ENCODE measurements at places on chromosomes 6 and 20.

- DNase-seq, result no peak
These were observed 28.4 kb upstream of the FRMD1 start for GRCh38 chr6:168107191-168107983.

DNA sequence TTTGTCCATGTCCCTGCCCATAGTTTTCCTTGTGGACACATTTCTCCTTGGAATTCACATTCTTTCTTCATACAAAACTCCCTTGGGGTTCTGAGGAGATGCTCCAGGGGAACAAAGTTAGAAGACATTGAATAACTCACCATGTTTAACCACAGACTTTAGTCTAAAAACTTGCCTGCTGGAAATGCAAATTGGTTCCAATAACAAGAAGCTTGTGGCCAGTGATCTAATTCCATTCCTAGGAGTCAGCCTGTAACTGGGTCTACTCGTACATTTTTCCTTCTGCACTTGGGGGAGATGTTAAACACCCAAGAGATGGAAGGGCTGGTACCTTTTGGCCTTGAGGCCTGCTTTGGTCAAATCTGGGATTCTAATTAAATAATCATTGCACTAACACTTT lies 60.2 kb downstream of the SCML4 start:
- DNase-seq, result no peak

GRCh38 chr6:97819710-97820109 lies 536.7 kb upstream of the MMS22L start:
- DNase-seq, result no peak

DNA sequence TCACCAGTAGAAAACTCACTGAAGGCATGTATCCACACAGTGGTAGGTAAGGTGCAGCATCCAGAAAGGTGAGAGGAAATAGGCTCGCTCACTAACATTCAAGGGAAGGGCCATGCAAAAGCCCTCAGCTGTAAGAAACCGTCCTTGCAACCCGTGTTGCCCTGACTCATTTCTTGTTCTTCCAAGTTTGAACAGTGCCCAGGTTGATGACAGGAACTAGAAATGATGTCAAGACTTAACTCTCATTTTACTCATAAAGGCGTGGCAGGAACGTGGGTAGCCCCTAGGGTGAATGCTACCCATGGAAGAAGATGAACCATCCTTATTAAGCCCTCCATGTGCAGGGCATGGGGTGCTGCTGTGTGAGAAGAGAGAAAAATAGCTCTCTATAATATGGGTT lies 187.6 kb downstream of the CD83 start:
- no peak for DNase-seq

DNA sequence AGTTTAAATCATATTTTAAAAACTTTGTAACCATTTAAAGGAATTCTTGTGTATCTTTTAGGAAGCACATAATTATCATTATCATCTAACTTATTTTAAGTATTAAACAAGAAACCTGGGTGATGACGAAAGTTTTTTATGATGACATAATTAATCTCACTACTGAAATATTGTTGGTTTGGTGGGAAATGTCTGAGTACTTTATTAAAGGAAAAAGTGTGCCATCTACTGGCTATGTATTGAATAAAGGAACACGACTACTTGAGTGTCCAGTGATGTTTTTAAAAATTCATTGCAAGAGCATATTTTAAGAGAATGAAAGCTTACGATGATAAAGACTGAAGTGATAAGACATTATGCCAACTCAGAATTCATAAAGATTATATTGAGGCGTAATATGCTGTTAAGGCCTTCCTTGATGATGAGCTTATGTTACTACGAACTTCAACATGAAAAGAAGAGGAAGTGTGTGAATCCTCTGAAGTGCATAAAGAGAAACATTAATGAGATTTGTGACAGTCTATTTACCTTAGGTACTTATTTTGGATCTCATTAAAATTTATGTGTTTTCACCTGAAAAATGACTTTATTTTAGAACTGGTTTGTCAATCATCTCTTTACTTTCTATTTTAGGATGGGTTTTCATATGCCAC lies 12.0 kb upstream of the TRMT11 start:
- no peak for DNase-seq

GRCh38 chr20:1786486-1786885 lies 108.7 kb upstream of the SIRPA start:
- no peak for DNase-seq

DNA sequence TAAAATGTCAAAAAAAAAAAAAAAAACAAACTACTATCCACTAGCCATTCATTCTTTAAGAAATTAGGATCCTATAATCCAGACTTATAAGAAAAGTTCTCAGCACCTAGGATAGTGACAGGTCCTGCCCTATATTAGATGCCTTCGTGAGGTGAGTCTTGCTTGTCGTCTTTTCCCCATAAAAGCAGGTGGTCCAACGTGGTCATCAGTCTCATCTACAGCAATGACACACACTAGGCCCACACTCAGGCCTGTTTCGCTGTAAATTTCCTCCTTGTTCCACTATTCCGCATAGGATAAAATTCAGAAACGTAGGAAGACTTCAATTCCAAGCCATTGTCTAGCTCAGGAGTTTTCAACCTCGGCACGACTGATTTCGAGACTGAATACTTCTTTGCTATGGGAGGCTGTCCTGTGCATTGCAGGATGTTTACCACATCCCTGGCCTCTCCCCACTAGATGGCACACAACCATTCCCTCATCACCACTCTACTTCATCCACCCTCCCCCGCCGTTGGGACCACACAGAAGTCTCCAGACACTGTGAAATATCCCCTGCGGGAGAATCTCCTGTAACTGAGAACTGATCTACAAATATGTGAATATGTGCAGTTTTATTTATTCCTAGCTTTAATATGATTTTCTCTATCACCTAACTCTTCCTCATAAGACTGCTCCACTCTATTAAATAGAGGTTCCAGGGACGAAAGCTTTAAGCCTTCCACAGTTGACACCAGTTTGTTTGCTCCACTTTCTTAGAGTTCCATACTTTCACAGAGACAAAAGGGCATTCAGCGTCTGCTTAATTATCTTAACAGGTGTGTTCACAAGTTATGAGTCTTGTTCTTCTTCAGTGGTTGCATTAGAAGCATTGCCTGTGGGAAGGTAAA lies 346.3 kb downstream of the BMP2 start:
- no peak for DNase-seq

DNA sequence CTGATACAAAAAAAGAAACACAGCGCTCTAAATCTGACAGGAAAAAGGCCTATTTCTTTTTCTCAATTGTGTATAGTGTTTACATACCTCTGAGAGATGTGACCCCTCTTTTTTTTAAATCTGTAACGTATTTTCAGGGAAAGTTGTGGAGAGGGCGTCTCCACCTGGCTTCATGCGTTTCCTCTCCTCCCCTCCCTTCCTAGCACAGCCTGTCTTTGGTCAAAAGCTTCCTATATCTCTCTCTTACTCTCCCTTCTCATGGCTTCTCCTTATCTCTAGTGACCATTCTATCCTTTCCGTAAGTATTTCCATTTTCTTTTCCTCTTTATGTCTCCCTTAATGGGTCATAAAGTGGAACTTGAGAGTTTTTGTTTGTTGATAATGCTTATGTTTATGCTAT lies 458.9 kb downstream of the HACE1 start:
- DNase-seq, result no peak

GRCh38 chr6:53934023-53934422 lies 139.2 kb downstream of the LRRC1 start:
- no peak for DNase-seq

DNA sequence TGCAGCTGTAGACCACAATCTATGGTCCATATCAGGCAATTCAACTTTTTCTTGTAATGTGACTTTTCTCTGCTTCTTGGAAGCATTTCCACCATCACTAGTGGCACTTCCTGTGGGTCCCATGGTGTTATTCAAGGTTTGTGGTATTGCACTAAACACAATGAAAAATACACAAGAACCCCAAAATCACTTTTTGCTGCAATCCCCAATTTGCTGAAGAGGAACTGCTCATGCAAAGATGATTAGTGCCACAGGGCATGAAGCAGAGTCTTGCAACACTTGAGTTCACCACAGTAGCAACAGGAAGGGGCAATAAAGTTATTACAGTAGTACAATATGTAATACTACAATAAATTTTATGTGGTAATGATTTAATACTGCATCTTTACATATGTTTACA lies 16.8 kb upstream of the TAAR1 start:
- no peak for DNase-seq

DNA sequence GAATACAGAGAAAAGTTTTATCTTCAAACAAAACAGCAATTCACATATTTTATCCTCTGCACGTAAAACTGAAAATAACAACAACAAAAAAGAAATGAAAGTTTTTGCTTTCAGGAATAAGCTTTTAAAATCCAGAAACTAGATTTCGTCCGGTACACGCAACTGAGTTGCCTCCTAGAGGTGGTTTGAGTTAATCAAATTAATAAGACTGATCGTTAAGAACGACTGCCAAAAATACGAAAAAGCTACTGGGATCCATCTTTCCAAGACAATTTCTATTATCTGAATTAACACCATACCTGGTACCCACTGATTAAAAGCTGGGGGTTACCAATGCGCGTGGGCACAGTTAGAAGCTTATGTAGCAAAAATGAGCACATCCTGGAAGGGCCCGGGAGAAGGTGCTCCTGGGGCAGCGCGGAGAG lies 669 bp downstream of the PDCD2 start:
- DNase-seq, result no peak
